ENCODE measurements at places on chromosomes 11 and 22.
A peak's percentile ranks its signal among the peaks of the same experiment; 100 is the strongest.

DNA sequence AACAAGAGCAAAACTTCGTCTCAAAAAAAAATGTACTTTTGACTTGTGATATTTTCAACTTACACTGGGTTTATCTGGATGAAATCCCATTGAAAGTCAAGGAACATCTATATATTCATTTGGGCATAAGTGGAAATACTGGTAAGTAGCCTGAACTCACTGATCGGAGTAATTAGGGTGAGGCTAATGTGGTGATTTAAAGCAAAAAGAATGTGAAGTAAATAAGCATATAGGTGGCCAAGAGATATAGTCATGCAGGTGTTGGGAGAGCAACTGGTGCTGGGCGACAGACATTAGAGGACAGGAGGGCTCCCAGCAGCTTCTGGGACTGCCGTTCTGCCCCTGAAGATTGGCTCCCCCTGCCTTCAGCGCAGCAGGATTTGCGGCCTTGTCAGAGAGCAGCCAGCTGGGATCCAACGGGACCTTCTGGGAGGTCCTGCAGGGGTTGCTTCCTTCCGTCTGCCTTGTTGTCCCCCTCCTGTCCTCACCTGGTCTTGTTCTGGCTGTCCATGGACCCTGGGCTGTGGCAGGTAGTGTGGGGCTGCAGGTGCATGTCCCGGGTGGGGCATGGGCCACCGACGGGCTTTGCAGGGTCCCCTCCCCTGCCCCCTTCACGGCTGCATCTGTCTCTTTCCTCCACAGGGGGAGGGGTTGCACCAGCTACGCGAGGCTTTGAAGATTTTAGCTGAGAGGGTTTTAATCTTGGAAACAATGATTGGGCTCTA lies 14.1 kb downstream of the RHBDD3 start:
- H3K27ac ChIP-seq = no peak overlapping the region
- peaks cover 9% of the 10 kb centered on the region for H3K4me1 ChIP-seq
- no peaks in the 10 kb centered on the region for H3K27me3 ChIP-seq
- no peak for DNase-seq
- H3K4me3 ChIP-seq = no peak overlapping the region
- H3K36me3 ChIP-seq = peaks cover 30% of the 10 kb centered on the region

DNA sequence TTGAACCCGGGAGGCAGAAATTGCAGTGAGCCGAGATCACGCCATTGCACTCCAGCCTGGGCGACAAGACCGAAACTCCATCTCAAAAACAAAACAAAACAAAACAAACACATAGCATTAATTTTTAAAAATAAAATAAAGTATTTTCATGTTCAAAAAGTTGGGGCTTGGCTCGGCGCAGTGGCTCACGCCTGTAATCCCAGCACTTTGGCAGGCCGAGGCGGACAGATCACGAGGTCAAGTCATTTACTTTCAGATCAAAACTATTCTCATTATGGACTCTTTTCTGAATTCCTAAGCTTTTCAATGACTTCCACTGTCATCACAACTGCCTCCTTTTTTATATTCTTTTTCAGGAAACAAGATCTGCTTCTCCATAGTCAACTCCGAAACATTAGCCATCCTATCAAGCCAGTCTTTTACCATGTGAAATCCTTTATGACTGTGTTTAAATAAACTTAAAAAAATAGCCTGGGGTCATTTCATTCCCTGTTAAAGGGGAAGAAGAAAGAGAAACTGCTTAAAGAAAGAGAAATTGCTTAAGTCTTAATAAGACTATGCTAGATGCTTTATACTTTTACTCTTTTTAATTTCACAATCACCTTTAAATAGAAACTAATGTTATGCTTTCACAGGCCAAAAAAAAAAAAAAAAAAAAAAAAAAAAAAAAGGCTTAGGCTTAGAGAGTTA lies 13.1 kb upstream of the CHRNA10 start:
- H3K4me3 ChIP-seq = no peak overlapping the region
- H3K27ac ChIP-seq = no peak overlapping the region
- no peak for DNase-seq

- H3K27me3 ChIP-seq = peaks cover 8% of the 10 kb centered on the region
- H3K27ac ChIP-seq = no peak overlapping the region
- no peaks in the 10 kb centered on the region for H3K4me1 ChIP-seq
- DNase-seq = no peak
These were observed 15.7 kb upstream of the PARVA start for GRCh38 chr11:12361682-12362081.

DNA sequence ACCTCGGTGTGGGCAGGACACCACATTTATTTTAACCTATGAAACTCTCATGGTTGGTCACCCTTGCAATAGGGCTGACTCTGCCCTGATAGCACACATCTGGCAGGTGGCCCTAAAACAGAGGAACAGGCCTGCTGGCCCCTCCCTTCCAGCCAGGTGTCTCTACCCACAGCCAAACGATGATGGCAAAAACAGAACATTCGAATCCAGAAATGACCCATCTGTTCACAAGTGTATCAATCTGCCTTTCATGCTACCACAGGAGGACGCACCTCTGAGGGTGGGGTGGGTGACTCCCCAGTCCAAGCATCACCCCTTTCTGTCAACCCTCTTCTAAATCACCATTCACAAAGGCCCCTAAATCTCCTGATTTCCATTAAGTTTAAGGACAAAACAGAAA lies 118.1 kb downstream of the ETS1 start:
- H3K4me3 ChIP-seq = no peak overlapping the region
- H3K36me3 ChIP-seq = peaks cover 89% of the 10 kb centered on the region
- no peaks in the 10 kb centered on the region for H3K27me3 ChIP-seq
- peak overlapping the region; percentile 34 for H3K27ac ChIP-seq
- peaks cover 42% of the 10 kb centered on the region for H3K4me1 ChIP-seq

DNA sequence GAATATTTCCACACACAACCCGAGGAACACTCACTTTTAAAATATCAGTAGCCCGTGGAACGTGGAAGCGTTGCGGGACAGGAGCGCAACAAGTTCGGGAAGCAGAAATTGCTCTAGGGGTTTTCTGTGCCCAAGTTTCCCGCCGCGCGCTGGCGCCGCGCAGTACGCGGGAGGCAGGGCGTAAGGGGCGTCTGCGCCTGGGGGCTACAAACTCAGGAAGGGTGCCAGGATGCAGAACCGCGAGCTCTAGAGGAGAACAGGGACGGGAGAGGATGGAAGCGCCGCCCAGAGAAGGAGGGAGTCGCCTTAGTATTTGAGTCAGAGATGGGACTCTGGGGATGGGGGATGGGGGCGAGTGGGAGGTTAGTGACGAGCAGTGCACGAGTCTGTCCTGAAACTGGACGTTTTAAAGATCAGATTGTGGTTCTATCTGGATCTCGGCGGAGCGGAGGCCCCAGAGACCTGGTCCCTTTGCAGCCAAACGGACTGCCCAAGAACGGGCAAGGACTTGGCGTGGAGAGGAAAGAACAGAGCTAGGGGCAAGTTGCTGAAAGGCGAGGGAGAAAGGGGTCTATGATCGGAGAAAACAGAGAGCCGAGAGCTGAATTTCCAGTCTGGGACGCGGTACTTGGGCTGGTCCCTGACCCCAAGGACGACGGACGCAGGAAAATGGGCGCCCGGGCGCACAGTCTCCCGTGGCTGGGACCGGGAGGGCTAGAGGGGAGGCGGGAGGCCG lies 4.7 kb downstream of the BSX start:
- peaks cover 13% of the 10 kb centered on the region for H3K27me3 ChIP-seq
- no peaks in the 10 kb centered on the region for H3K36me3 ChIP-seq
- H3K27ac ChIP-seq = no peak overlapping the region
- H3K4me1 ChIP-seq = no peaks in the 10 kb centered on the region
- DNase-seq = no peak
- no peak overlapping the region for H3K4me3 ChIP-seq

- DNase-seq = no peak
- H3K27me3 ChIP-seq = no peaks in the 10 kb centered on the region
- H3K36me3 ChIP-seq = no peaks in the 10 kb centered on the region
These were observed 32.9 kb upstream of the KLHL35 start for GRCh38 chr11:75465701-75466531.

DNA sequence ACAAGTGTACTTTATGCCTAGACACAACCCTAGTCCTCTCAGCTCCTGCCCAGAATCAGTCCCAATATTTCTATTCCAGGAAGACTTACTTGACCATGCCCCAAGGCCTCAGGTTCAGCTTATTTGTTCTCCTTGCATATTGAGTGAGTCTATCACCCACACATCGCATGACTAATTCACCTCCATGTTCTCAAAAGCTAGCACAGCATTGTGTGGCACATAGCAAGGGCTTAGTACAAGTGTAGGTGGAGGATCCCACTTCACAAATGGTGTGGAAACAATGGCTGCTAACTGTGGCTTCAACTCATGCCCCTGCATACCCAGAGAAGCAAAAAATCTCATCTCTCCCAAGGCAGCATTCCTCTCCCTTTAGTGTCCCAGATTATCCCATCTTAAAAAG lies 602.6 kb upstream of the API5 start:
- no peaks in the 10 kb centered on the region for H3K36me3 ChIP-seq
- H3K4me1 ChIP-seq = no peaks in the 10 kb centered on the region
- no peaks in the 10 kb centered on the region for H3K27me3 ChIP-seq
- DNase-seq = no peak

- H3K36me3 ChIP-seq = peaks cover 67% of the 10 kb centered on the region
- DNase-seq = no peak
- no peaks in the 10 kb centered on the region for H3K27me3 ChIP-seq
These were observed 18.8 kb upstream of the ADORA2A start for GRCh38 chr22:24408630-24409029.

- no peak for DNase-seq
- H3K27me3 ChIP-seq = no peaks in the 10 kb centered on the region
- peaks cover 48% of the 10 kb centered on the region for H3K36me3 ChIP-seq
- peaks cover 45% of the 10 kb centered on the region for H3K4me1 ChIP-seq
These were observed 1.7 kb downstream of the BRMS1 start for GRCh38 chr11:66343176-66343575.

- peaks cover 3% of the 10 kb centered on the region for H3K4me1 ChIP-seq
- peaks cover 84% of the 10 kb centered on the region for H3K36me3 ChIP-seq
- H3K27me3 ChIP-seq = no peaks in the 10 kb centered on the region
- no peak overlapping the region for H3K27ac ChIP-seq
These were observed 63.0 kb upstream of the PITPNB start for GRCh38 chr22:27982106-27982505.

DNA sequence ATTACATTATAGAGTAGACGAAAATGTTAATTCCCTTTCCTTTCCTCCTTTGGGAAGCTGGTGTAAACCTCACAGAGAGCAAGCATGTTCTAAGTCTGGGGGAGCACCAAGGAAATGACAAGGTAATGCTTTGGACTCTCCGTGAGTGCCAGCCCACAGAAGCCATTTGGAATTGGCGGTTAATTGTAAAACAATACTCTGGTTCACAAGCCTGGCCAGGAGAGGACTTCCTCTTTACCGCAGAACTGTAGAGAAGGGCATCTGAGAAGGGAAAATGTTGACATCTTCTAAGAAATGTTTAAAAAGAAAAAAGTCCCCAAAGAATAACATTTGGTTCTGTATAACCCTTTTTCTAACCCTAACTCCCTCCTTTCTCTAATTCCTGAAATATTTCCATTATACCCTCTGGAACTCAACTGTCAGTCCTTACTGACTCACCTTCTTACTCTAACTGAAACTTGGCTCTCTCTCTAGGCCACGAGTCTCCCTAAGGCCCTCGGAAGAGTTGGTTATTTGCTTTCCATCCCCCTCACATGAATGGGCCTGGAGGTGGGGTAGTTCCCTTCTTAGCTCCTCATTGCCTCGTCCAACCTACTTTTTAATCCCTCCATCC lies 379.8 kb downstream of the SOX6 start:
- no peaks in the 10 kb centered on the region for H3K4me1 ChIP-seq
- no peak overlapping the region for H3K27ac ChIP-seq
- H3K4me3 ChIP-seq = no peak overlapping the region
- H3K36me3 ChIP-seq = no peaks in the 10 kb centered on the region
- DNase-seq = no peak
- H3K27me3 ChIP-seq = peaks cover 13% of the 10 kb centered on the region

DNA sequence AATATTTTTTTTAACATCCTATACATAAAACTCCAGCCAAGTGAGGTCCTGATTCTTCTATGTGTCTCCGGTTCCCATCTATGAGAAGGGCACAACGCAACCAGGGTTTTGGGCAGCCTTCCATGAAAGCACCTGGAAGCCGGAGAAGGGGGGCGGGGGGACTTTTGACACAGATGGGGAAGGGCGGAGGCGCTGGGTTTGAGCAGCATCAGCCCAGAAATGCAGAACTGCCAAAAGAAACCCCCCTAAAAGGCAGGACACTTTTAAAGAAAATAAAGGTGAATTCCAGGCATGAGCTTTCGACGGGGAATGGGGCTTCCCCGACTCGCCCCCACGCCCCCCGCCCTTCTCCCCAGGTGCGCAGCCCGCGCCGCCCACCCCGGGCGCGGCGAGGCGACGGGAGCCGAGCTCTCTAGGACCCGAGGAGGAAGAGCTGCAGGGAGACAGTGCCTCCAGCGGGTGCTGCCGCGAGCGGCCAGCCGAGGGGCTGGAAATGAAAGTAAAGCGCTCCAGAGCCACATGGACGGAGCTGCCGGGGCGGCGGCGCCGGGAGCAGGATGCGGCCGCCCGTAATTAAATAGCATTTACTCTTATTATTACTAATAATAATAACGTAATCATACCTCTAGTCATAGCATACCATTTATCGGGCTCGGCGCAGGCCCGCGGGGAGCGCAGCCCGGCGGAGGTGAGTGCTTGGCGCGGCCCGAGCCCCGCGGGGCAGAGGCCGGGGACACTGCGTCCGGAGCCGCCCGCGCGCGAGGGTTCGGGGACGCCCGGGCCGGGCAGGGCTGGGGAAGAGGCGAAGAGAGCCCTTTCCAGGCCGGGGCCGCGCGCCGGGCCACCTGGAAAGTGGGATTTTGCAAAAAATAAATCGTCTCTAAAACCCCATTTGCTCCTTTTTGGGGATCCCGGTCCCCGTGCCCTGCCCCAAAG lies at the start of gene ZC3H7B:
TSS of gene ZC3H7B (plus strand) at position 441 of the 936 bp plus-strand sequence. CDS start 19,136 bp downstream, outside the sequence.
- peak within 1 kb of the TSS; percentile 99 for H3K4me3 ChIP-seq
- DNase-seq = peak; percentile 89
- no peaks in the 10 kb centered on the region for H3K27me3 ChIP-seq
- peaks cover 27% of the 10 kb centered on the region for H3K4me1 ChIP-seq

DNA sequence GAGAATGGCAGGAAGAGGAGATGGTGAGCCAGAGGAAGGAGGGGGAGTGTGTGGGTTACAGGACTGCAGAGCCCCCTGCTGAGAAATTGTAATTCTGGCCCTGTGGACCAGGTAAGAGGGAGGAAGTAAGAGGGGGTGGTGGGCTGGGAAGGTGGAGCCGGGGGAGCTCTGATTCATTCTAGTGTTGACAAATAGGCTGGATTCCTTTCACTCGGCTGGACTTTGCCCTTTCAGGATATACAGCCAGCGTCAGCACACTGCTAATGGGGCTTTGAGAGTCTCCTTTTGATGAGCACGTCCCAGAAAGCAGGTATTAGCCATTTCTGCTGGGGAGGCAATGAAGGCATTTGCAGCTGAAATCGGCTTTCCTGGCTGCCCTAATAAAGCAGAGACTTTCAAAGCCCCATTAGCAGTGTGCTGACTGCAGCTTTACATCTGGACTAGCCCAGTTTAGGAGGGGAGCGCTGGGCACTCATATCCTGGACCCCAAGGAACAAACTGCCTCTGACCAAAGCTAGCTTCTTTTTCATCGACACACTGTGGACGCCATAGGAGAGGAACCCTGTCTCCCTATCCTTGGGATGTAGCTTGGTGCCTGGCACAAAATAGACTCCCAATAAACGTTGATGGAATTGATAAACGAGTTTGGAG lies 44.8 kb upstream of the CADM1 start:
- DNase-seq = no peak
- peaks cover 4% of the 10 kb centered on the region for H3K27me3 ChIP-seq
- no peak overlapping the region for H3K4me3 ChIP-seq
- no peaks in the 10 kb centered on the region for H3K4me1 ChIP-seq
- no peak overlapping the region for H3K27ac ChIP-seq
- H3K36me3 ChIP-seq = no peaks in the 10 kb centered on the region

GRCh38 chr22:42328130-42328783 lies 57.8 kb upstream of the TCF20 start:
- H3K4me3 ChIP-seq = no peak overlapping the region
- H3K36me3 ChIP-seq = no peaks in the 10 kb centered on the region
- DNase-seq = no peak
- H3K27me3 ChIP-seq = no peaks in the 10 kb centered on the region
